Gastroesophageal sphincter (tissue), 4 donors: ENCODE measurements at places on chromosomes 11 and 22. TPM values are rescaled to one million over a fixed set of nuclear protein-coding genes. Genes with fewer than 3 reads are reported as not detected.

Gene RASSF10
- 0.27 TPM for total RNA-seq

Gene MOGAT2
- not detected for total RNA-seq

Gene ZBTB16
- 284 TPM for total RNA-seq

Gene TSPAN18
- 32.7 TPM for total RNA-seq

Gene IGLL5
- not detected for total RNA-seq

Gene NNMT
- total RNA-seq: 329 TPM

Gene GNG3
- not detected for total RNA-seq

Gene TRPM5
- total RNA-seq: not detected

Gene DTX4
- 2.0 TPM for total RNA-seq

Gene CDON
- total RNA-seq: 40.9 TPM

Gene WNT11
- total RNA-seq: 2.5 TPM

Gene LAMTOR1
- 98.4 TPM for total RNA-seq

Gene SCGB1A1
- total RNA-seq: not detected

Gene ARHGAP20
- total RNA-seq: 34.6 TPM

Gene CREB3L1
- 0.81 TPM for total RNA-seq

Gene SOX6
- total RNA-seq: 21.9 TPM

Gene NFRKB
- total RNA-seq: 25.8 TPM

Gene DCDC1
- total RNA-seq: 0.35 TPM

Gene PDE3B
- total RNA-seq: 16.3 TPM

Gene TRIM68
- 17.3 TPM for total RNA-seq

Gene SEPTIN5
- total RNA-seq: 24.4 TPM

Gene TEX12
- total RNA-seq: not detected

Gene TIMM10
- 27.2 TPM for total RNA-seq

Gene NEAT1
- 341 TPM for total RNA-seq

Gene MMP11
- total RNA-seq: 10.9 TPM

Gene MMP27
- not detected for total RNA-seq

Gene GNAZ
- 53.8 TPM for total RNA-seq

Gene TNKS1BP1
- 130 TPM for total RNA-seq

Gene XKR3
- total RNA-seq: not detected

Gene MMP1
- total RNA-seq: not detected

Gene SEC14L6
- total RNA-seq: 0.46 TPM

Gene C11orf42
- total RNA-seq: not detected

Gene ZNF202
- 7.3 TPM for total RNA-seq

Gene MMP12
- not detected for total RNA-seq

Gene ACR
- total RNA-seq: not detected

Gene CBLIF
- total RNA-seq: not detected

Gene VSIG2
- total RNA-seq: not detected

Gene SMC1B
- total RNA-seq: not detected

Gene F2
- total RNA-seq: not detected

Gene ADM2
- 0.40 TPM for total RNA-seq

Gene DEUP1
- not detected for total RNA-seq

Gene KDM4F
- not detected for total RNA-seq
